ENCODE measurements at places on chromosomes 5 and 9. TPM values are rescaled to one million over a fixed set of nuclear protein-coding genes. Genes with fewer than 3 reads are reported as not detected.

GRCh38 chr5:36552651-36553393 lies 53.6 kb upstream of the SLC1A3 start:
- DNase-seq, result no peak

GRCh38 chr5:148186248-148187003 lies 16.4 kb upstream of the SPINK6 start:
- DNase-seq, result no peak

The IL3 gene
- not detected for total RNA-seq

The ZNF622 gene
- 24.4 TPM for total RNA-seq

DNA sequence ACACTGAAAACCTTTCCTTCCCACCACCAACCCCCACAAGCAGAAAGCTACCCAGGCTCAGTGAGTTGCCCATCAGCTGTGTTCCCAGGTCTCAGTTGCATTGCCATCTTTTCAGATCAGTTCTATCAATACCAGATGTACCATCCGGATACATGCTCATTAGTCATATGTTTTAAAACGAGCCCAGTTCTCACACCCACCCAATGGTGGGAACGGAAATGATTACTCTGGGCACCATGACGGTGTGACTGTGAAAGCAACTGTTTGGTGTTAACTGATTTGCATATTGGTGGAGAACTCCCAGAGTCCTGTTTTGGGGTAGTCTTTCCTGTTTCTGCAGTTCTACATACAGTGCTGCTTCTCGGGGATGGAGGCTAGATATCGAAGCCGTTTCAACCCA lies 212.3 kb downstream of the TRIM36 start:
- no peak for DNase-seq

The INSL4 gene
- total RNA-seq, result not detected

- DNase-seq, result no peak
Observed at GRCh38 chr5:40227366-40227765, 452.3 kb upstream of the PTGER4 start.

DNA sequence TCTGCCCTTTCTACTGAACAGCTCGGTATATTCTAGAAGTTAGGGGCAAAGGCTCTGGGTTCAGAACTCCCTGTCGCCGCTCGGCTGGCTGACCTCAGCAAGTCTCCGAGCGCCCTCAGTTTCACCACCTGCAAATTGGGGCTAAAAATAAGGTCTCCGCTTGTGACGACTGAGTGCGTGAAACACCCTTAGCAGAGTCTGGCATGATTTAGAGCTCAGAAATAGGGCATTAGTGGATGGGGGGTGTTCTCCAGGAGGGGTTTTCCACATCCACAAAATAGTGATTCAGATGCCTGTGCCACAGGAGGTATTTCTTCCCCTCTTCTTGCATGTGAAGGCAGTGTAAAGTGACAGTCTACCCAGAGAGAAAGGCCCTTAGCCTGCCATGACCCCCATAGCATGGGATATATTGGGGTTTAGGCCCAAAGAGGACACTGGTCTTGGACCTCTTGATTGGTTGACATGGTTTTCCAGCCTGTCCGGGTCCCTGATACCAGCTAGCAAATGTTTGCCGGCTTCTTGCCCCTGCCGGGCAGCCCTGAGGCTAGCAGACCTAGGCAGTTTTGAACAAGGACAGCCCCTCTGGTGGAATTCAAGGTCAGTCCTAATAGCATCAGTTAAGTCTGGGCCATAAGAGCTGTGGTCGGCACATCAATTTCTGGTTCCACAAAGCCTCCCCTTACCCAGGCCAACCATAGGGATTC lies 1.4 kb downstream of the ERGIC1 start:
- no peak for DNase-seq

The GAS1 gene
- total RNA-seq, result 0.14 TPM

DNA sequence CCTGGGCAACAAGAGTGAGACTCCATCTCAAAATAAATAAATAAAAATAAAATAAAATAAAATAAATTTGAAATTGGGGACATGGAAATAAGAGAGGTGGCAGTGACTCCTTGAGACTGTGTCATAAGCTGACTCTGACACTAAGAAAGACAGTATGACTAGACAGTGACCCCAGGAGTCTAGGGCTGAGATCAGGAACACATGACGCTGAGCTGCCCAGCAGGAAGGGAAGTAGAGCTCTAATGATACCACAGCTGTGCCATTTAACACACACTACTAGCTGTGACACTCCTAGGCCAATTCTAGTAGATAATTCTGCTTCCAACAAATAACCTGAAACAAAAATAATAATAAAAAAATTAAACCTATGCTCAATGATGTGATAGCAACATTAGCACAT lies 293.0 kb downstream of the SEC61B start:
- no peak for DNase-seq

- no peak for DNase-seq
Observed at GRCh38 chr9:98367371-98367900, 112.0 kb upstream of the TBC1D2 start.

DNA sequence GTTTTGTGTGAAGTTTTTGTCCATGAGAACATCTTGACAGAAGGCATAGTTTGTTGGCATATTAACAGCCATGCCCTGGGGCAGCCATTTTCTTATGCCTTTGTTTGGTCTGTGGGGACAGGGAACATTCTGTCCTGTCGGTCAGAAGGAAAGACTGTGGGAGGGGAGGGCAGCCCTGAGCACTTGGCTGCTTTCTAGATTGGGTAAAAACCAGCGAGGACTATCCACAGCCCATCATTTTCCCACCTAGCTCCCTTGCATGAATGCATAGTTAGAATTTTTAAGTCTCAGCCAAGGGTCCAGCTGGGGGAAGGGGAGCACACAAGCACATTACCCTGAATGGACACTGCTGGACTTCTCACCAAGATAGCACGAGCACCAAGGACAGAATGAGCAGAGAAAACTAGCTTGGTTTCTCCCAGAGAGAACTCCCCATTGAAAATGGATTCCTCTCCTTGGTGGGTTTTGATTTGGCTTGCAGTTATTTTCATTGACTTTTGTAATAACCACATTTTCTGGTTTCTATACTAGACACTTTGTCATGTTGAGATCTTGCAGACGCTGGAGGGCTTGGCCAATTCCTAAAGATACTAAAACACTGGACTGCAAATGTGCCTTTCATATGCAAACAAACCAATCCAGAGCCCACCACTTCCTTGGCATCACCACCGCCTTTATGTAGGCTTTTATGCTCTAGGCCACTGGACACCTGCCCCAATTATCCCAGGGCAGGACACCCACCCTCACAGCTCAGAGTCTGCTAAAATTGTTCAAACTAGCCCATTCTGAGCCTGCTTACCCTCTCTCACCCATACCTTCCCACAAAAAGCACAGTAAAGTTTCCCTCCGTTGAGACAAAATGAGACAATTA lies 129.9 kb downstream of the BOD1 start:
- DNase-seq, result no peak

DNA sequence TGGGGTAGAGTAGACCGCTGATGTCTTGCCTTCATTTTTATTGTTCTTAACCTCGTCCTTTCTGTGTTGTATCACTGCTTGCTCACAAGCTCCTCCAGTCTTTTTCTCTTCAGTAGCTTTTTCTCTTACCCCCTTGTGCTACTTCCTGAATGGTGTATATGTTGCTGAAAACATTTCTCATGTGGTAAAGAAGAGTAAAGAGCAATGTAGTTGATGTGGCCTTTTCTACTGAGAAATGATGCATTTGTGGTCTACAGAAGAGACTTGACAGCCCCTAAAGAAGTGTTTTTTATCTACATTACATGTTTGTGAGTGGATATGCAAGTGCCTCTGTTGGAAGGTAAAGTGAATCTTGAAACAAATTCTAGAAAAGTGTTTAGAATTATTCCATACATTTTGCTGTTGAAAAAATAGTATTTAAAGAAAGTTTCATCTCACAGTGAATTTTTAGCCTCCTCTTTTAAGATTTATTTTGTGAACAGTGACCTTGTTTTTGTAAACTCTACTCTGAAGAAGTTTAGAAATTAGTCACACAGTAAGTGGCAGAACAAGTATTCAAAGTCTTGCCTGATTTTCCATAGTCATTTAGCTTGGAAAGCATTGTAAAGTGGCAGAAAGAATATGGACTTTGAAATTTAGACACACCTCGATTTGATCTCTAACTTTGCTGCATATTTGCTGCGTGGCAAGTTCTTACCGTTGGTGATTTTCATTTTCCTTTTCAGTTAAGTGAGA lies 17.4 kb downstream of the CDC42SE2 start:
- no peak for DNase-seq

The LVRN gene
- 0.31 TPM for total RNA-seq

The LCN2 gene
- total RNA-seq, result not detected

GRCh38 chr9:15423231-15423985 lies 732 bp downstream of the SNAPC3 start:
- DNase-seq, result no peak

DNA sequence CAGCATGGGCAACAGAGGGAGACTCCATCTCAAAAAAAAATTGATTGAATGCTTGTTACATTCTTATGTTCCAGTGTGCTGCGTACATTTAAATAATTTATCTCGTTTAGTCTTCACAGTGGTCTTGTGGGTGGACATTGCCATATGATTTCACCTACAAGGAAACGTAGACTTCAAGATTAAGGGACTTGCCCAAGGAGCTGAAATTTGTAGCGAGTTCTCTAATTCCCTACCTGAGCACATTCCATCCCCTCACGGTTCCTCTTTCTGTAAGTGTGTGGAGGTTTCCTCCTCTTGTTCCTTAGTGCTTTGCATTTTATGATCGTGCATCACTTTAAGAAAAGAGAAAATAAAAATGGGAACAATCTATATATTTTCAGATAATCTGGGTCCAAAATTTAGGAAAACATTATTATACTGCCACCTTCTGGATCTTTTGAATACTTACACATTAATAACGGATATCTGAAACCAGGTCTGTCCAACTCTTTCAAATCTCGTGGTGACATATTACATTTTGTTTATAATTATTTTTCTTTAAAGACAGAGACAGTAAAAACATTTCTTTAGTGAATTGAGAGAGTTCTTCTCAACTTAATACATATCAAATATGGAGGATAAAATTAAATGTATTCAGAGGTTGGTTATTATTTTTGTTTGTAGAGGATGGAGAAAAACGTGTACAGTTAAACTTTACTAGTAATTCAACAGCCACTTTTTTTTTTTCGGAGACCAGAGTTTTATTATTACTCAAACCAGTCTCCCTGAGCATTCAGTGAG lies 29.9 kb upstream of the C7 start:
- DNase-seq, result no peak

The STK10 gene
- total RNA-seq, result 42.9 TPM

GRCh38 chr9:117412006-117412715 lies 2.7 kb downstream of the ASTN2 start:
- DNase-seq, result no peak

The MOB3B gene
- 2.3 TPM for total RNA-seq

The BHMT2 gene
- total RNA-seq, result not detected

- DNase-seq, result no peak
Observed at GRCh38 chr9:110343551-110343950, 5.9 kb upstream of the TXNDC8 start.

DNA sequence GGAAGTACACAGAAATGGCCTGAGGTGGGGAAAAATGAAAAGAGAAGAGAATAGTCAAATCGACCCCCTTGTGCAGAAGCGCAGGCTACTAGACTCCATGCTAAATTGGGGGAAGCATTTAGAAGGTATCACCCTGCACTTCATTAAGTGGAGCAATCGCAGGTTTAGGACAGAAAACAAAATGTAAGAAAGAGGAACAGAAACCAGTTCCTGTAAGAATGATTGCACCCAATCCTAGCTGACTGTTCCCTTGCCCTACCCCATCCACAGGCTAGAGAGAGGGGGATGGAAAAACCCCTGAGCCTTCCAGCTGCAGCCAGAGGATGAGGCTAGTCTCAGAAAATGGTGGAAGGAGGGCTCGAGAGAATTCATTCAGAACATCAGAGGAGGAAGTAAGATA lies 23.9 kb upstream of the PPP1R2B start:
- no peak for DNase-seq

GRCh38 chr5:65854925-65855324 lies 71.5 kb upstream of the ERBIN start:
- no peak for DNase-seq

DNA sequence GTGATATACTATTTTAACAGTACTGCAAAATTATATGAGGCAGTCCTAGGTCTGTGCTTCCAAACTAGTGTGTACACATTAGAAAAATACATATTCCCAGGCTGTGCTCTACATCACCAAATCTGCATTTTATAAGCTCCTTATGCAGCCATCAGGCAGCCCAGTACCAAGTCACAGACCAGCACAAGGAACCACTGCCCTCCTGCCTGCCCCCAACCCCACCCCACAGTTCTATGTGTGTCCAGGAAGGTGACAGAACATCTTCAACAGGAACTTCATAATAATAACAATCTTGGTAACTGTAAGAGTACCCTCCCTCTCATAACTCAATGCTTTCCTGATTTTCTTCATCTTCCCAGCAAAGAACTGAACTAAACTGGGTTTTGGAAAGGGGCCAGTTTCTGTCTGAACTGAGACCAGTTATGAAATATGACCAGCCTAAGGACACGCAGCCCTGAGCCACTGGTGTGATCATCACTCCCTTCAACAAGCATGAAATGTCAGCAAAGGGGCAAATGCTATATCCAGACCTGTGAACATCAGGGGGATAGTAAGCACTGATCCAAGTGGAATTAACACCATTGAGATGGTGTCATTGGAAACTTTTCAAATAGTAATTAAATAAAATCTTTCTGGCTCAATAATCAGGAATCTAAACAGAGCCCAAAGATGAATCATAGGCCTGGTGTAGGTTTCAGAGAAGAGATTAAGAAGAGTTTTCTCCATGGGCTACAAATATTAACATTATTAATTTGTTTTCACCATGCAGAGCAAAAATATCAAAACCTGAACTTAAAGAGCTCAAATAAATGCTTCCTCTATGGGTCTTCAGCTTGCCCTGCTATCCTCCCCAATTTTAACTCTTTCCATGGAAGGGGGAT lies 82.1 kb downstream of the DPYSL3 start:
- no peak for DNase-seq

- DNase-seq, result no peak
Observed at GRCh38 chr9:8627976-8628679, 828.5 kb upstream of the DMAC1 start.

GRCh38 chr5:33631786-33632185 lies 191.0 kb downstream of the TARS1 start:
- DNase-seq, result no peak

GRCh38 chr9:128529191-128529590 lies 23.2 kb upstream of the SPTAN1 start:
- no peak for DNase-seq

The NEUROG1 gene
- total RNA-seq, result not detected

DNA sequence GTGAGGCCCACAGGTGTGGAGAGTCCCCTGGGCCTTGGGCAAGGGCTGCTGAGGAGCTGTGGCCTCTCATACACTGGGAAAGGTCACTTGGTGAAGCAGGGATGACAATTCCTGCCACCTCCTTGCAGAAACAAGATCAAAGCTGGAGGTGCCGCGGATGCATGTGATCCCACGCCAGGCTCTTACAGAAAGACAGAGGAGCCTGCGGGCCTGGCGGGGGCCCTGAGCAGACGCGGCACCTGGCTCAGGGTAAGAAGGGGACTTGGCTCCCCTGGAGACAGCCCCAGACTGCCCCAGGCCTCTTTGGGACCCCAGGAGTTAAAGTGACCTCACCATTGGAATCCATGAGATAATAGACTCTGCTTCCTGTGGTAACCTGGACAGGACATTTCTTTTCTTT lies 4.8 kb downstream of the GFPT2 start:
- no peak for DNase-seq

- no peak for DNase-seq
Observed at GRCh38 chr9:77588271-77588937, 59.7 kb downstream of the GNA14 start.

Data from activated naive CD4-positive, alpha-beta T cell treated with anti-CD3 and anti-CD28 coated beads, Interleukin-2, amount 50 U/mL, for 72 hours (primary cell).